Putamen (tissue), 1 donor: ENCODE measurements at places on chromosomes 3 and 15.

- DNase-seq: no peak
These were observed 31.0 kb downstream of the IQSEC1 start for GRCh38 chr3:13042127-13042701.

DNA sequence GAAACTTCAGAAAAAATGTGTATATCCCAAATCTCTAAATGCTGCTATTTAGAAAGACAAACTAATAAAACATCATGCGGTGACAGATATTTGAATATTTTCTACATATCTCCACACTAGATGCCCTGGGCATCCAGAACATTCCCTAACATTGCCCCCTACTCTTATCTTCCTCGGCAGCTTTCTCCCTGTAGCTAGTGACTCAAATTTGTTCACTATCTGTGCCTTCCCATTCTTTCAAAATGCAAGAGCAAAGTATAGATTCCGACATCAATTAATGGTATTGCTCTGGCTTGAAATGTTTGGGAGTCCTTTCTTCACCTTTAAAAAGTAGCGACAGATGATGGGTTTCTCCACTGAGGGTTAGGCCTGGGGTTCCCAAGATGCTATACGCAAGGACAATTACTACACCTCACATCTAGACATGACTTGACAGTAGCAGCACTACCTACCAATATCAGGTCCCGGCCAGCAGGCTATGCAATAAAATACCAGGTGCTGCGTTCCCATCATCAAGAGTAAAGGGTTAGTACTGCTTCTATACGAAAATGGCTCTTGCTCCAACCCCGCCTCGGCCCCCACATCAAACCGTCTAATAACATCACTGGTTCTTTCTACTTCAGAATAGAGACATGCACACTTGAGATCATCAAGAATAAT lies 631 bp downstream of the UBR1 start:
- DNase-seq: no peak

GRCh38 chr3:56415652-56416051 lies 52.6 kb downstream of the ERC2 start:
- no peak for DNase-seq

GRCh38 chr3:184626923-184627322 lies 65.3 kb downstream of the EPHB3 start:
- DNase-seq: no peak
